ENCODE measurements at places on chromosomes 4 and X. TPM values are rescaled to one million over a fixed set of nuclear protein-coding genes. Genes with fewer than 3 reads are reported as not detected.
A peak's percentile ranks its signal among the peaks of the same experiment; 100 is the strongest.

SOWAHD gene
- 1.9 TPM for total RNA-seq

VEGFD gene
- total RNA-seq, result 0.10 TPM

NAA11 gene
- total RNA-seq, result not detected

SPANXN4 gene
- total RNA-seq, result not detected

DOCK11 gene
- total RNA-seq, result 82.9 TPM

RADX gene
- total RNA-seq, result 9.5 TPM

SPANXD gene
- total RNA-seq, result not detected

APOOL gene
- 12.0 TPM for total RNA-seq

ADH1C gene
- total RNA-seq, result not detected

SH3D19 gene
- not detected for total RNA-seq

OCIAD2 gene
- 94.5 TPM for total RNA-seq

ASB9 gene
- total RNA-seq, result 1.1 TPM

WDR1 gene
- total RNA-seq, result 463 TPM

EMCN gene
- not detected for total RNA-seq

RAB40AL gene
- 0.23 TPM for total RNA-seq

- H3K36me3 ChIP-seq, result no peaks in the 10 kb centered on the region
- no peak for DNase-seq
- H3K27ac ChIP-seq, result no peak overlapping the region
- no peak overlapping the region for H3K4me3 ChIP-seq
- H3K4me1 ChIP-seq, result no peaks in the 10 kb centered on the region
Observed at GRCh38 chrX:54825716-54826438, 18.3 kb downstream of the MAGED2 start.

GRCh38 chrX:140086691-140087090, 121.4 kb upstream of the CXorf66 start:
- H3K36me3 ChIP-seq, result no peaks in the 10 kb centered on the region
- DNase-seq, result no peak
- H3K4me3 ChIP-seq, result no peak overlapping the region
- H3K27me3 ChIP-seq, result peaks cover 8% of the 10 kb centered on the region
- no peak overlapping the region for H3K27ac ChIP-seq
- H3K4me1 ChIP-seq, result peaks cover 3% of the 10 kb centered on the region

DNA sequence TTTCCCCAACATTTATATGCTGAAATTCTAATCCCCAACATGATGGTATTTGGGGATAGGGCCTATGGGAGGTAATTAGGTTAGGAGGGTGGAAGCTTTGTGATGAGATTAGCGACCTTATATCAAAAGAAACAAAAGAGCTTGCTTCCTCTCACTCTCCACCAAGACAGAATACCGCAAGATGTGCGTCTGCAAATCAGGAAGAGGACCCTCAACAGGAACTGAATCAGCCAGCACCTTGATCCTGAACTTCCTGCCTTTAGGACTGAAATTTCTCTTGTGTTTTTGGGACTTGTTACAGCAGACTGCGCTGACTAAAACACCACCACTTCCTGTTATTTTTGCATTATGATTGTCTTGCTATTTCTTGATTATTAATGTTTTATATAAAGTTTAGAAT, 1889.4 kb downstream of the C4orf33 start:
- no peaks in the 10 kb centered on the region for H3K27me3 ChIP-seq
- no peaks in the 10 kb centered on the region for H3K4me1 ChIP-seq
- DNase-seq, result no peak
- no peak overlapping the region for H3K4me3 ChIP-seq
- no peaks in the 10 kb centered on the region for H3K36me3 ChIP-seq

DNA sequence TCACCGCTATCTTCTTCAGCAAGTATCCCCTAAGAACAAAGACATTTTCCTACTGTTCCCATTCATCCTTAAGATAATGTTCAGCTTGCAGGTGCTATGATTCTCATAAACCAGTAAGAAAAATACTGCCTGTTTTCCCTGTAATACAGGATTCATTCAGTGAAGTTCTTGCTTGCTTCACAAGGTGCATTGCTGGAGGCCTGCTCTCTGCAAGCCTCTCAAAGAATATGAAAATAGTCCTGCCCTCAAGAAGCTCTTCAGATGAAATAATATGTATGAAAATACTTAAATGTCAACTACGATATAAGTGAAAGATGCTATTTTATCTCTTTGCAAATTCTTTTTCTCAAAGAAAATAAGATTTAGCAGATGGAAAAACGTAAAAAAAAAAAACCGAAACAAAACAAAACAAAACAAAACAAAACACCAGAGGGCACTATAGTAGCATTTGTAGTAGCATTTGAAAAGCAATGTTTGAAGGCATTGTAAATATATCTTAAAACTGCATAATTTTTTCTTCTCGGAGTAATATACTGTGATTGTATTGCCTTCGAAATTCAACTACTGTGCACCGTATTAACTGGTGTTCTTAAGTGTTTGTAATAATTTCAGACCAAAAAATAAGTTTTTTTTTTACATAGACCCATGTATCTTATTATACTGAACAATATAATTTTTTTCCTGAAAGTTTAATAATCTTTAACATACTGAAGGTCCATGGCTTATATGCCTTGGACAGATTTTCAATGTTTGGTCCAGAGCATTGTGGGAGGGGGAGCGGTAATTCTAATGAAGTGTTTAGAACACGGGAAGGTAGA, 26.0 kb downstream of the ADH4 start:
- no peak overlapping the region for H3K4me3 ChIP-seq
- DNase-seq, result no peak
- H3K4me1 ChIP-seq, result no peaks in the 10 kb centered on the region
- H3K36me3 ChIP-seq, result no peaks in the 10 kb centered on the region
- H3K27me3 ChIP-seq, result peaks cover 2% of the 10 kb centered on the region

- no peak overlapping the region for H3K27ac ChIP-seq
- no peaks in the 10 kb centered on the region for H3K36me3 ChIP-seq
- no peaks in the 10 kb centered on the region for H3K27me3 ChIP-seq
- DNase-seq, result no peak
- H3K4me3 ChIP-seq, result no peak overlapping the region
Observed at GRCh38 chrX:20767346-20767745, 500.6 kb upstream of the RPS6KA3 start.

- H3K4me1 ChIP-seq, result no peaks in the 10 kb centered on the region
- no peak overlapping the region for H3K27ac ChIP-seq
- DNase-seq, result no peak
- H3K4me3 ChIP-seq, result no peak overlapping the region
- peaks cover 3% of the 10 kb centered on the region for H3K27me3 ChIP-seq
Observed at GRCh38 chr4:182684796-182685195, 232.4 kb downstream of the DCTD start.

GRCh38 chrX:2701600-2701999, 10.5 kb downstream of the CD99 start:
- no peak for DNase-seq
- H3K27me3 ChIP-seq, result no peaks in the 10 kb centered on the region
- peaks cover 77% of the 10 kb centered on the region for H3K36me3 ChIP-seq
- H3K4me3 ChIP-seq, result no peak overlapping the region
- peak overlapping the region; percentile 42 for H3K27ac ChIP-seq
- peaks cover 94% of the 10 kb centered on the region for H3K4me1 ChIP-seq

DNA sequence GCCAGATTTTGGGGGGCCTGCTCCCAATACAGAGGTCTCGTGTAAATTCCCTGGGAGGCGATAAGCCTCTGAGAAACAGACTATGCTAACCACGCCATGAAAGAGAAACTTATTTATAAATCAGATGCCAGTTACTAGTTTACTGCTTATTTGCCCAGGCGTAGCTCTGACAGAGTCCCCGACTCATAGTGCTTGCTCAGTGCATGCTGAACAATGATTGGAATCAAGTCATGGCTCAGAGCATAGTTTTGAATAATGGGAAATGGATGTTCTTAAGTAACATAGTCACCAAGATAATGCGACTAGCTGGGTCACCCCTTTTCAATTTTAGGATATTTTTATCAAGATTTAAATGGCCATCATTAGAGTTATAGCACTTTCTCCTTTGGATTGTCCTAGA, 39.9 kb downstream of the HTT start:
- H3K27ac ChIP-seq, result no peak overlapping the region
- H3K36me3 ChIP-seq, result peaks cover 21% of the 10 kb centered on the region
- H3K4me3 ChIP-seq, result no peak overlapping the region
- no peaks in the 10 kb centered on the region for H3K27me3 ChIP-seq
- H3K4me1 ChIP-seq, result no peaks in the 10 kb centered on the region

DNA sequence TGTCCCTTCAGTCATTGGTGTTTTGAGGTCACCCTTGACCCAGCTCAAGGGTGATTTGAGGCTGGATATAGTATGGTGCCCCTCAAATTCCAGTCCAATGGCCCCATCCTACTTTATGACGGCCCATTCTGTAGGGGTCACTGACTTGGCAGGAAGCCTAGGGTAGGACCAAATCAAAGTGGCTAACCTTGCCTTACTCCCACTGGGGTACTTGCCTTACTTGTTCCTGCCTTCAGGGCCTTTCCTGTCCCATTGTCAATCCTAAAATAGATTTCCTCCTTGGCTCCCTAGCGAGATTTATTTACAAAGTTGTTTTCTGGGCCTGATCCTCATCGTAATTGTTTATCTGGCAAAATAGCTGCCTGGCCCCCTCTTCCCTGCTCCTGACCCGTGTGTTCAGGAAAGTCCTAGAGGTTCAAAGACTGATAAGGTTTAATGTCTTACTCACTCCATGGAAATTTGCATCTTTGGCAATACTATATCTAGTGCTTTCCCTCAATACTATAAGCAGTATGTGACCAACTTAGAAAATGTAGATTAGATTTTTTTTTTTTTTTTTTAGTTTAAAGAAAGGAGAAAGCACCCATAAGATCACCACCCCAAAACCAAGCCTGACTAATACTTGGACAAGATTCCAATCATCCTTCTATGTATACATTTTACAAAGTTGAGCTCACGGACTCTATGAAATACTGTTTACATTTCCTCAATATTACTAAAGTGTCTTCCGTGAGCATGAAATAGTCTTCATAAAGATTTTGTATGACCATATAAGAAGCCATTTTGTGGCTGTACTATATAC, 44.8 kb downstream of the MSN start:
- H3K27ac ChIP-seq, result no peak overlapping the region
- no peak overlapping the region for H3K4me3 ChIP-seq

- DNase-seq, result no peak
- H3K4me3 ChIP-seq, result no peak overlapping the region
- H3K27me3 ChIP-seq, result peaks cover 5% of the 10 kb centered on the region
- H3K4me1 ChIP-seq, result peaks cover 2% of the 10 kb centered on the region
- no peak overlapping the region for H3K27ac ChIP-seq
Observed at GRCh38 chrX:13955975-13956374, 73.7 kb downstream of the GEMIN8 start.

DNA sequence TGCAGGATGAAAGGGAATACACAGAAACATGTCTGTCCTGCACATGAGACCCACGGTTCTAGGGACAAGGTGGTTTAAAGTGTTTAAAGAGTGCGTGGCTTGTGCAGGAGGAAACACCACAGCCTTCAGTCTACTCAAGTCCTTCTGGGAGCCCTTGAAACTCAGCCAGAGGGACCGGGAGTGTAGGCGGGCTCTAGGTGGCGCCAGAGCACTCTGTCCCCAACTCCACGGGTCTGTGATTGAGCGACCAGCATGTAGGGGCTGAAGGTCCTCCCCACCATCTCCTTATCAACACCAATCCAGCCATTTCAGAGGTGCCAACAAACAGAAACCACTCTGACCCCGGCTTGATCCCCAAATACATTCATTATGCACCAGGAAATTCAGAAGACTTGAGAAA, 82.0 kb upstream of the CLDN34 start:
- peaks cover 6% of the 10 kb centered on the region for H3K27me3 ChIP-seq
- no peaks in the 10 kb centered on the region for H3K4me1 ChIP-seq
- H3K4me3 ChIP-seq, result no peak overlapping the region
- no peaks in the 10 kb centered on the region for H3K36me3 ChIP-seq

GRCh38 chrX:63673896-63674295, 111.1 kb downstream of the ARHGEF9 start:
- DNase-seq, result no peak
- H3K27ac ChIP-seq, result no peak overlapping the region

- DNase-seq, result no peak
- no peaks in the 10 kb centered on the region for H3K36me3 ChIP-seq
- H3K4me1 ChIP-seq, result no peaks in the 10 kb centered on the region
- H3K4me3 ChIP-seq, result no peak overlapping the region
- no peak overlapping the region for H3K27ac ChIP-seq
Observed at GRCh38 chr4:138875891-138876608, 139.5 kb upstream of the NOCT start.

- H3K4me3 ChIP-seq, result peak overlapping the region; percentile 50
- H3K4me1 ChIP-seq, result peaks cover 83% of the 10 kb centered on the region
- H3K27ac ChIP-seq, result peak overlapping the region; percentile 99
- no peaks in the 10 kb centered on the region for H3K27me3 ChIP-seq
- peaks cover 67% of the 10 kb centered on the region for H3K36me3 ChIP-seq
- no peak for DNase-seq
Observed at GRCh38 chr4:89296896-89297295, 10.7 kb downstream of the GPRIN3 start.

DNA sequence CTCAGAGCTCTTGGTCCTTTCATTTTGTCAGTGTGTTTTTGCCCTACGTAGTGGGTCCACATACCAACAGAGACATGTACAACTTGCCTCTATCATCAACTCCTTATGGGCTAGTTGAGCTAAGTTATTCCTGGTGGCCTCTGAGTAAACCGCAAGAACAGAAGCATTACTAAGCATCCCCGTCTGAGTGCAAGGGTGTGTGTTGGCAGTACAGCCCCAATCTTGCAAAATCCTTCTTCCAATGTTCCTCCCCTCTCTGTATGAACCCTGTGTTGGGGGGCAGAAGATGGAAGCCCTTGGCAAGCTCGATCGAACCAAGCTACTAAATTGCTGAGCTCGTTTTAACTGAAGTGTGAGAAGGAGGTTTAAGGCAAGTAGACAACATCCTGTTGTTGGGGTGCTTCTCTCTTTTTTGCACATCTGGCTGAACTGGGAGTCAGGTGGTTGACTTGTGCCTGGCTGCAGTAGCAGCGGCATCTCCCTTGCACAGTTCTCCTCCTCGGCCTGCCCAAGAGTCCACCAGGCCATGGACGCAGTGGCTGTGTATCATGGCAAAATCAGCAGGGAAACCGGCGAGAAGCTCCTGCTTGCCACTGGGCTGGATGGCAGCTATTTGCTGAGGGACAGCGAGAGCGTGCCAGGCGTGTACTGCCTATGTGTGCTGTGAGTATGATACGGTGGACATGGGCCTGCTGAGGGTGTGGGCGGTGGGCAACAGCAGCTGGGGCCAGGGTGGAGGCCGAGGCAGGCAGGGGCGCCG, at the start of gene SH2D1A:
Gene SH2D1A, plus strand, starts transcription at position 447 of the 760 bp plus-strand sequence. Its CDS starts 80 bp downstream, at position 527.
- peak; percentile 51 for DNase-seq
- peaks cover 53% of the 10 kb centered on the region for H3K4me1 ChIP-seq
- H3K4me3 ChIP-seq, result peak within 1 kb of the TSS; percentile 94
- peaks cover 12% of the 10 kb centered on the region for H3K36me3 ChIP-seq

- H3K27me3 ChIP-seq, result peaks cover 1% of the 10 kb centered on the region
- no peaks in the 10 kb centered on the region for H3K4me1 ChIP-seq
- H3K36me3 ChIP-seq, result no peaks in the 10 kb centered on the region
- H3K4me3 ChIP-seq, result no peak overlapping the region
- no peak for DNase-seq
- no peak overlapping the region for H3K27ac ChIP-seq
Observed at GRCh38 chr4:71709961-71710360, 73.9 kb downstream of the GC start.

GRCh38 chr4:169618286-169618685, 2.1 kb upstream of the CLCN3 start:
- DNase-seq, result no peak
- no peaks in the 10 kb centered on the region for H3K27me3 ChIP-seq
- H3K4me1 ChIP-seq, result peaks cover 55% of the 10 kb centered on the region
- H3K4me3 ChIP-seq, result no peak overlapping the region
- no peaks in the 10 kb centered on the region for H3K36me3 ChIP-seq

Measured in activated CD4-positive, alpha-beta memory T cell treated with anti-CD3 and anti-CD28 coated beads, Interleukin-2, amount 10 ng/mL, durations not matched to agents 7 days and 5 days (primary cell).